Activated effector memory CD4-positive, alpha-beta T cell treated with anti-CD3 and anti-CD28 coated beads, Interleukin-2, amount 50 U/mL, for 16 hours (primary cell): ENCODE measurements at places on chromosomes 6 and 20.

DNA sequence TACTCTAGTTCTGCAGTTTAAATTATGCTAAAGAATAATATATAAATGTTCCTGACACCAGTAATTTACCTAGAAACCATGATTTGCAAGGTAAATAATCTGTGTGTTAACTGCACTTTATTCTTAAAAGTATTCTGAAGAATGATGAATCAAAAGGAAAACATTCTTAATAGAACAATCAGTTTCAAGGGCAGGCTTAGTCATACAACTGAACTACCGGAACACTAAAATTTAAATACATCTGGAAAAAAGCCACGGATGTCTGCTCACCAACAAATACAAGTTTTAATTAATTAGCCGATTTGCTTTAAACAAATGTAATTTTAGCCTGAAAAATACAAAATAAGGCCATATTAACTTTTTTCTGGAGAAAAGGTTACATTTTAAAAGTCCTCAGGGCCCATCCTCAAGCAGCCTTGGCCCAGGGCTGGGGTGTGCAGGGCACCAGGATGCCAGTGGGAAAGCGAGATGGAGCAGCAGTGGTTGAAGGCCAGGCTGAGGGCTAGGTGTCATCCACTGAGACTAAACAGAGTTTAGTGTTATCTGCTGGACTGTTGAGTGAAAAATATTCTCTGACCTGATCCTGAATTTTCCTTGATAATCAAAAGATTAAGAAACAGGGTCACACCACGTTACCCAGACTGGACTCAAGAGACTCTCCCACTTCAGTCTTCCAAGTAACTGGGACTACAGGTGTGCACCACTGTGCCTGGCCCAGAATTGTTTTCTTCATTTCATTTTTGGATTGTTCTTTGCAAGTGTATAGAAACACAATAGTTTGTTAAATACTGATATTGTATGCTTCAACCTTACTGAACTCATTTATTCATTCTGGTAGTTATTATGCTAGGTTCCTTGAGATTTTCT, 88.2 kb upstream of the DST start:
- DNase-seq: no peak

GRCh38 chr6:21764989-21765388, 171.4 kb downstream of the SOX4 start:
- no peak for DNase-seq

- no peak for DNase-seq
Observed at GRCh38 chr6:81897793-81898192, 145.3 kb upstream of the TENT5A start.

DNA sequence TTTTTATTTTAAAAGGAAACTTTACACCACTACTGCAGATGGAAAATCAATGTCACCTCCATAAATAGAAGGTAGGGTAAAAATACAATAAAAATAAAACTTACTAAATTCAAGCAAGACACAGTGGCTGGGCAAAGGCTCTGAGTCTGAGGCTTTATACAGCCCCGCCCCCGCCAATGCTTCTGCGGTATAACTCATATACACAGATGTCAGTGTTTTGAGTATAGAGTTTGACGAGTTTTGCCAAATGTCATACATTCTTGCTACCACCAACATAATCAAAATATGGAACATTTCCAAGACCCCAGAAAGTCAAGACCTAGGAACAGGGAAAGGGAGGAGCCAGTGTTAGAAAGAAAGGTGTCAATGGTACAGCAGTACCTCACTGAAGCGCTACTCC, 12.8 kb downstream of the NFATC2 start:
- DNase-seq: peak; percentile 93

DNA sequence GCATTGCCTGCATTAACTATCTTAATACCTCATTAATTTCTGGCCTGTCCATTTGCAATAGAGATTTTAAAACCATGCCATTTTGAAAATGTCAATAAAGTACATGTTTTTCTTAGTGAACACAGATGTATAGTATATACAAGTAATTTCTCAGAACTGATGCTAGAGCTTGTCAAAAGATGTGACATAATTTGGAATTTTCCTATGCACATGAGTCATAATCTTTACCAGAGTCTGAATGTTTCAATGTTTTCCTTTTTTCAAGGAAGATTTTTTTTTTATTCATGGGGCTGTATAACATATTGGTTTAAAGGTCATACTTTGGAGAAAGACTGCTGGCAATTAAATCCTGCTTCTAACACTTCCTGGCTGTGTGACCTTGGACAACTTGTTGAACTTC, 1347.5 kb upstream of the ADGRB3 start:
- no peak for DNase-seq

DNA sequence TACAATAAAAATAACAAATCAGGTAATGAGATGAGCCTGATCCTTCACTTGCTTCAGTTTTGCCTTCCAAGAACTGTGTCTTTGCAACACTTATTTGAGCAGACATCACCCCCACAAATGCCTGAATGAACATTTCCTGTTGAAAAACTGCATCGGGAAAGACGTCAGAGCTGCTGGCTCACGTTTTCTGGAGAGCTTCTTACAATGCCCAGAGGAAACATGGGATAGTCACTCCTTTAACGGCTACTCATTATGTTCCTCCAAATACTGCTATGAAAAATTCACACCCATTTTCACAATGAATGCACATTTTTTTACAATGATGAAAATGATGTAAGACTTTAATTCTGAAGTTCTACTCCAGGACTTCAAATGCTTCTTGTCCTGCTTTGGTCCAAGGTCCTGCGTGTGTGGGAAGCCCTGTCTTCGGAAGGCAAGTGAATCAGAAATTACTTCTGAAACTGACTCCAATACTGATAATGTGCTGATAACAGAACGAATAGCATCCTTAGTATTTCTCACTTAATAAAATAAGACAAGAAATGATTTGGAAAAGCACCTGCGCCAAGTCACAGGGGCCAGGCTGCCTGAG, 238.0 kb downstream of the ANKRD60 start:
- no peak for DNase-seq

- no peak for DNase-seq
Observed at GRCh38 chr6:38599261-38599660, 40.5 kb downstream of the BTBD9 start.

- DNase-seq: no peak
Observed at GRCh38 chr6:88166493-88167351, 575 bp upstream of the CNR1 start.

- DNase-seq: no peak
Observed at GRCh38 chr6:157748839-157749571, 74.0 kb upstream of the SNX9 start.
